ENCODE measurements at places on chromosomes 11 and 22.

DNA sequence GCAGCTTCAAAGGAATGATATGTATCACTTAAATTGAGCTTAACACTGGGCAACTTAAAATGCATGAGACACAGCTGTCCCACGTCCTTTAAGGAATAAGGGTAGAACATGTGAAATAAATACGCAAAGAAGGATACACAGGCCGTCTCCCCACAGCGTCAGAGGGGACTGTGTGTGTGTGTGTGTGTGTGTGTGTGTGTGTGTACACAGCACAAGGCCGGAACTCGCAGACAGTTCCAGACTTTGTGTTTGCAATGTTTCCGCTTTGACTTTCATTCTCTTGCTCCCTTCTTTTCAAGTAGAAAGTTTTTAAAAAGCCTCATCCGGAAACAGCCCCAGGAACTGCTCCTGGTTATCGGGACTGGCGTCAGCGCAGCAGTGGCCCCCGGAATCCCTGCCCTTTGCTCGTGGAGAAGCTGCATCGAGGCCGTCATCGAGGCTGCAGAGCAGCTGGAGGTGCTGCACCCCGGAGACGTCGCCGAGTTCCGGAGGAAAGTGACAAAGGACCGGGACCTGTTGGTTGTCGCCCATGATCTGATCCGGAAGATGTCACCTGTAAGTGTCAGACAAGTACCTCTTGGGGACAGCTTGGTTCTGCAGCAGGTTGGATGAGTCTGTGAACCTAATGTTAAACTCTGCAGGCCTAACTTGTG is 13.3 kb downstream of the FAM118A start:
- DNase-seq: no peak

GRCh38 chr11:118820412-118821357 is 29.7 kb upstream of the DDX6 start:
- DNase-seq: no peak

GRCh38 chr11:87039371-87039770 is 1.6 kb downstream of the TMEM135 start:
- DNase-seq: no peak

- DNase-seq: no peak
Measured at GRCh38 chr11:79536155-79536917, 95.5 kb upstream of the TENM4 start.

DNA sequence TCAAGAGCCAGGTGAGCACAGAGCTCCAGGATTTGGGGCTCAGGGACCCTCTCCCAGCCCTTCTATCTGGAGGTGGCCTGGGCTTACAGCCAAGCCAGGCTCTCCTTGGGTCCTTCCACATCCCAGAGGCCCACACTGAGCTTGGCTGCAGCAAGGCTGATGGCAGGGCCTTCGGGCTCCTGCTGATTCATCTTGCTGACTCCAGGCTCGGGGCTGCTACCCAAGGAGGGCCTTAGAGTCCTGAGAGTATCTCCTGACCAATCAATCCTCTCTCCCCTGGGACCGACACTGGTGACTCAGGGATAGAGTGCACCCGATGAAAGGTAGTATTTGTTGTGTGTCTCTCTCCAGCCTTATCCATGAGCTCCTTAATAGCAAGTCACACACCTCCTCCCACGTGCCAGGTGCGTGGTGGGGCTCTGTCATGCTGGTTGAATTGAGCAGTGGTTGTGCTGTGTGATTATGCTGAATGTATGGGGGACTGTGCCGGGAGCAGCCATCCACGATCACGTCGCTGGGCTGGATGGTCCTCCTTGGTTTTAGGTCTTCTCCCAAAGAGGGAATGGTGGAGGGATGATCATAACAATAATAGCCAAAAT is 62.3 kb downstream of the GRIK4 start:
- DNase-seq: no peak

DNA sequence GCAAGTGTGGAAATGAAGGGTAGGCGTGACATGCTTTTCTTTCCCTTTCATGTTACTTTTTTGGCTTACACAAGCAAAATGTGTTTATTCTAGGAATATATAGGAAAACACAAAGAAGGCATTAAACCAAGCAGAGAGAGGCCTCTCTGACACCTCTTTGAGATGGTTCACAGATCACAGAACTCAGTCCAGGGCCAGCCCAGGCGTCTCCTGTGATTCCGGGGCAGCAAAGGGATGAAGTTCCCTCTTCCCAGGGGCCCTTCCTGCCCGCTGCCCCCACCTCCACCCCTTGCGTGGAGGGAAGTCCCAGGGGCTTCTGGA is 78.0 kb downstream of the CACNA1I start:
- no peak for DNase-seq

GRCh38 chr11:70713988-70714665 is 315.8 kb downstream of the CTTN start:
- no peak for DNase-seq
